ENCODE measurements at places on chromosomes 1 and 21.

GRCh38 chr1:175204330-175204729 lies 11.8 kb upstream of the KIAA0040 start:
- no peak for DNase-seq

DNA sequence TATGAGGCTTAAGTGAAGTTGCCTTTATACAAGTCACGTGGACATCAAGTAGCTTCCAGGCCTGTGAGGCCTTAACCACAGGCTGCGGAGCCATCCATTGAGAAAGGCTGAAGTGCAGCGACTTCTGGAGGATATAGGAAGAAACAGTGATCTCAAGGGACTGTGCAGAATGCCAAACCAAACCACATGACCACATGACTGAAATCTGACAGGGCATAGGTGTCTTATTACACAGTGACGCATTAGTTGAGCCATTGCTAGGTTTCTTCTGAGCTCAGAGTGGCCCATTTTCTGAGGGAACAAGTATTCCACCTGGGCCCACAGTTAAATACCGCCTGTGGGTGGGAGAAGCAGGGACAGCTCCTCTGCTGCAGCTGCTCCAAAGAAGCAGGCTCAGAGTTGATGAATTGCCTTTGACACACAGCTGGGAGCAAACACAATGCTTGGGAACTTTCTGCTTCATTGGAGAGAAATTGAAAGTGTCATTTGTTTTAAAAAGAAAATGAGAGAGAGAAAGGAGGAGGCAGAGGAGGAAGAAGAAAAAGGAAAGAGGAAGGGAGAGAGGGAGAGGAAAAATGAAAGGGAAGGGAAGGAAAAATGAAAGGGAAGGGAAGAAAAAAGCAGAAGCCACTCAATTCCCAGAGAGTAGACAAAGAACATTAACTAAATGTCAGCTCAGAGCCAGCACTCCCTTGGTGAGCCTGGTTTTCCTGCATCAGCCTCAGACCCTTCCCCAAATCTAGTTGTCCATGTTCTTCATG lies 94.4 kb downstream of the COLGALT2 start:
- DNase-seq = no peak

GRCh38 chr1:174676856-174677255 lies 229.1 kb downstream of the GPR52 start:
- no peak for DNase-seq

- no peak for DNase-seq
Measured at GRCh38 chr1:150072959-150073358, 5.4 kb downstream of the VPS45 start.

DNA sequence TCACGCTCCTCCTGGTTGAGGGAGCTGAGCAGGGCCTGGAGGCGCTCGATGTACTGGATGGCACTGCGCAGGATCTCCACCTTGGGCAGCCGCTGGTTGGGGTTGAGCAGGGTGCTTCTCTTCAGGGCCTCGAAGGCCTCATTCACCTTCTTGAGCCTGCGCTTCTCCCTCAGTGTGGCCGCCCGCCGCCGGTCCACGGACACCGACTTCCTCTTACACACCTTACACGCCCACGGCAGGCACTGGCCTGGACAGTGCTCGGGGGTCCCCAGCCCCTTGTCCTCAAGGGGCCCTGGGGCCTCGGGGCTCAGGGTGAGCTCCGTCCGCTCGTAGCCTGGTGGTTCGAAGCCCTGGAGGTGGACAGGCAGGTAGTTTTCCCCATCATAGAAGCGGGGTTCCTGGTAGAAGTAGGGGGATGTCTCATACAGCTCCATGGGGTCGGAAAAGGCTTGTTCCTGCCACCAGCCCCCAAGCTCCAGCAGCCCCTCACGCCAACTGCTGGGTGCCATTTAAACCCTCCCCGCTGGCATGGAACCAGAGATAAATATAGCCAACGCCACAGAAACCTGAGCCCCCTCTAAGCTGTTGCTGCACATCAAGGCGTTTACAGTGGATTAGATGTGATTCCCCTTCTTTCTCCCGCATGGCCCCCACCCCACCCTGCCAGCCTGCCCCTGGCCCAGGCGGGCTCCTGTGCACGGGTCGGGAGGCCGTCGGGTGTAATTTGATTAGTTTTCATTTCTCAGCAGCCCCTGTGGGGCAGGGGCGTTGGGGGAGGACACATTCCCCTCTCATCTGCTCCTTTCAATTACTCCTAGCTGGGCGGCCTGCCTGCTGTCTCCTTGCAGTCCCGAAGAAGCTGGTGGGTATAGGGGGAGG lies at the start of gene MYOG:
TSS of gene MYOG (minus strand) at position 485 of the 879 bp plus-strand sequence. CDS start at position 434, 51 bp downstream.
- DNase-seq = no peak

GRCh38 chr1:37556712-37557196 lies at the start of gene DNALI1:
DNALI1 (plus strand) TSS chr1:37556940; CDS start chr1:37556995, 55 bp downstream.
- DNase-seq = no peak

DNA sequence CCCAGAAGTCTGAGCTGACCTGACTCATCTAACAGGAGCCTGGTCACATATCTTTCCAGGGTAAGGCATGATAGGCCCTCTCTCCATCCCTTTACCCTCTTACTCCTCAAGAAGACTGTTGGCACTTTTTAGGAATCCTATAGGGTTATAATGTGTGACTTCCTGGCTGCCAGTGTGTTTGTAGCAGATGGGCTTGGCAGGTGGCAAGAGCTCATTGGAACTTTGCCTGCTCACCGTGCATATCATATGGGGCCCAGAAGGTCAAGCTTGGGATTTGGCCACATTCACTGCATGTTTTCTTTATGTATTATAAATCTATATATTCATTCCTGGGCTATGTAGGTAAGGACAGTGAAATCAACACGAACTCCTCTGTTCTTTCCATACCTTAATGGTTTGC lies 5.2 kb downstream of the KAZN start:
- no peak for DNase-seq

DNA sequence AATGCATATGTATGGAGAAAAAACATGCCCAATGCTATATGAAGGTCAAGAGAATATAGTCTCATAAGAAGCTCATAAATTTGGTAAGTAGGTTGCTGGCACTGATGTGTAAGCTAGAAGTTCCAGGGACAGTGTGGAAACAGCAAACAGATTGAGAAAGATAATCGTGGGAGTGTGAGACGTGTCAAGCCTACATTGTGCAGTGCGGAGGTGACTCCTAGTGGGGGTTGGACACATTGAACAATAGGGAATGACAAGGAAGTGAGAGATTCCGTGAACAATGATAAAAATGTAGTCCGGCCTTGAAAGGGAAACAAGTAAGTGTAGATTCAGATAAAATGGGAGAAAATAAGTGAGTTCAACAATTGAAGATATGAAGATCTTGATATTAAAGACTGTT lies 788.4 kb upstream of the PRMT6 start:
- DNase-seq = no peak

- DNase-seq = no peak
Measured at GRCh38 chr1:192581131-192581927, 5.8 kb downstream of the RGS1 start.

- no peak for DNase-seq
Measured at GRCh38 chr21:33189237-33189636, 40.5 kb upstream of the IFNAR2 start.
